Smooth muscle cell of the umbilical artery (primary cell): ENCODE measurements at places on chromosomes 3 and 15. TPM values are rescaled to one million over a fixed set of nuclear protein-coding genes. Genes with fewer than 3 reads are reported as not detected.

Gene CLRN1
- not detected in 2 replicates for total RNA-seq

Gene NANOGP8
- not detected in 2 replicates for total RNA-seq

Gene ROPN1
- not detected in 2 replicates for total RNA-seq

Gene ZNF501
- 5.6 and 7.6 TPM in 2 replicates for total RNA-seq

Gene CKMT1B
- total RNA-seq = not detected in 2 replicates

Gene GOLGA8K
- 0.30 TPM in 1 of 2 replicates, not detected in the other for total RNA-seq

Gene TMEM266
- total RNA-seq = not detected in 2 replicates

Gene CLDN18
- total RNA-seq = not detected in 2 replicates

Gene GOLGA8N
- 3.5 and 4.8 TPM in 2 replicates for total RNA-seq

Gene C3orf49
- not detected in 2 replicates for total RNA-seq

Gene ZPLD1
- 0.42 and 0.59 TPM in 2 replicates for total RNA-seq

Gene GOLGA6D
- 0.05 TPM in 1 of 2 replicates, not detected in the other for total RNA-seq

Gene AMOTL2
- total RNA-seq = 96.2 and 160 TPM in 2 replicates

Gene GOLGA6L2
- total RNA-seq = not detected in 2 replicates

Gene ZBED2
- total RNA-seq = not detected in 2 replicates

Gene ZNF35
- total RNA-seq = 18.5 and 18.7 TPM in 2 replicates

Gene RBP2
- not detected in 2 replicates for total RNA-seq

Gene RARB
- 50.8 and 51.6 TPM in 2 replicates for total RNA-seq

Gene SLC25A38
- 13.6 and 16.6 TPM in 2 replicates for total RNA-seq

Gene KBTBD13
- total RNA-seq = not detected in 2 replicates

Gene ZNF774
- 2.1 and 6.7 TPM in 2 replicates for total RNA-seq

Gene NIPA2
- 84.9 and 90.9 TPM in 2 replicates for total RNA-seq

Gene MYRIP
- 0.05 TPM in 1 of 2 replicates, not detected in the other for total RNA-seq

Gene ADGRG7
- 0.30 TPM in 1 of 2 replicates, not detected in the other for total RNA-seq

Gene KIF9
- total RNA-seq = 1.2 and 4.2 TPM in 2 replicates

Gene SEMA3F
- total RNA-seq = 0.23 and 0.30 TPM in 2 replicates

Gene GPR149
- total RNA-seq = not detected in 2 replicates

Gene GOLGA6L25
- total RNA-seq = not detected in 2 replicates

Gene CCDC39
- not detected in 2 replicates for total RNA-seq

Gene TRIM42
- not detected in 2 replicates for total RNA-seq

Gene FETUB
- total RNA-seq = not detected in 2 replicates

Gene POPDC2
- total RNA-seq = 0.59 and 1.8 TPM in 2 replicates

Gene STAB1
- total RNA-seq = 1.1 and 1.2 TPM in 2 replicates

Gene FSIP1
- total RNA-seq = 0.65 and 0.89 TPM in 2 replicates

Gene LYSMD4
- 8.9 and 13.4 TPM in 2 replicates for total RNA-seq

Gene TMEM108
- total RNA-seq = under 0.01 and 0.23 TPM in 2 replicates

Gene CDHR4
- total RNA-seq = not detected in 2 replicates

Gene SPTSSB
- total RNA-seq = not detected in 2 replicates

Gene SLC9C1
- 0.30 and 0.37 TPM in 2 replicates for total RNA-seq

Gene SMC4
- total RNA-seq = 22.3 and 63.9 TPM in 2 replicates

Gene TMED3
- 134 and 282 TPM in 2 replicates for total RNA-seq

Gene FAM81A
- 0.28 and 0.30 TPM in 2 replicates for total RNA-seq

Gene AEN
- total RNA-seq = 94.3 and 98.9 TPM in 2 replicates
